ENCODE measurements at places on chromosomes 2 and 18.

GRCh38 chr2:179861416-179862067, at the start of gene ZNF385B:
ZNF385B (minus strand) TSS chr2:179861612.
- DNase-seq: peak; percentile 69

GRCh38 chr2:112889976-112890375, 21.0 kb upstream of the IL37 start:
- no peak for DNase-seq

- DNase-seq: no peak
Observed at GRCh38 chr2:6312367-6312766, 553.3 kb downstream of the CMPK2 start.

- DNase-seq: no peak
Observed at GRCh38 chr2:224347176-224348051, 54.5 kb downstream of the FAM124B start.

GRCh38 chr2:112229348-112229747, 25.5 kb downstream of the ZC3H8 start:
- peak; percentile 68 for DNase-seq

GRCh38 chr18:54696616-54697293, 105.7 kb downstream of the DYNAP start:
- no peak for DNase-seq

GRCh38 chr2:119700866-119701265, 21.9 kb downstream of the TMEM177 start:
- no peak for DNase-seq

DNA sequence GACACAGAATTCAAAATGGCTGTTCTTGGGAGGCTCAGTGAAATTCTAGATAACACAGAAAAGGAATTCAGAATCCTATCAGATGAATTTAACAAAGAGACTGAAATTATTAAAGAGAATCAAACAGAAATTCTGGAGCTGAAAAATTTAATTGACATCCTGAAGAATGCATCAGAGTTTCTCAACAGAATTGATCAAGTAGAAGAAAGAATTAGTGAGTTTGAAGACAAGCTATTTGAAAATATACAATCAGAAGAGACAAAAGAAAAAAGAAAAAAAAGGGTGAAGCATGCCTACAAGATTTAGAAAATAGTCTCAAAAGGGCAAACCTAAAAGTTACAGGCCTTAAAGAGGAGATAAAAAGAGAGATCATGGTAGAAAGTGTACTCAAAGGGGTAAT, 12.0 kb upstream of the RANBP2 start:
- DNase-seq: no peak

GRCh38 chr2:45195916-45196315, 186.7 kb upstream of the SIX2 start:
- no peak for DNase-seq

DNA sequence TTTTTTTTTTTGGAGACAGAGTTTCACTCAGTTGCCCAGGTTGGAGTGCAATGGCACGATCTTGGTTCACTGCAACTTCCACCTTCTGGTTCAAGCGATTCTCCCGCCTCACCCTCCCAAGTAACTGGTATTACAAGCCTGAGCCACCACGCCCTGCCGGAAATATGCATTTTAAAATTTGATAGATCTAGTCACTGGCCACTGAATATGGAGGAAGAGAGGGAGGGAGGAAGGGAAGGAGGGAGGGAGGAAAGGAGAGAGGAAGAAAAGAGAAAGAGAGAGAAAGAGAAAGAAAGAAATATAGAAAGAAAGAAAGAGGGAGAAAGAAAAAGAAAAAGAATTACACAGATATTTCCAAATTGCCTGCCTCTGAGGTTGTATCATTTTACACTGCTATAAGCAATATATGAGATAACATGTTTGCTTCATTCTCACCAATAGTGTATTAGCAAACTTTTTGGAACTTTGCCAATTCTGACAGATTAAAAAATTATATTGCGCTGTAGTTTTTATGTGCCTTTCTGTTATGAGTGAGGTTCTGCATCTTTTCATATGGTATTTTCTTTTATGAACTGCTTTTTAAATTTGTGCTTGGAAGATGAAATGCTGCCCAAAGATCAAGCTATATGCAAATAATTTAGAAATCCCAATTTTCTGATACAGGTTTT, 161.2 kb upstream of the MAP3K20 start:
- DNase-seq: no peak

- no peak for DNase-seq
Observed at GRCh38 chr2:149380205-149380604, 49.8 kb downstream of the LYPD6 start.

DNA sequence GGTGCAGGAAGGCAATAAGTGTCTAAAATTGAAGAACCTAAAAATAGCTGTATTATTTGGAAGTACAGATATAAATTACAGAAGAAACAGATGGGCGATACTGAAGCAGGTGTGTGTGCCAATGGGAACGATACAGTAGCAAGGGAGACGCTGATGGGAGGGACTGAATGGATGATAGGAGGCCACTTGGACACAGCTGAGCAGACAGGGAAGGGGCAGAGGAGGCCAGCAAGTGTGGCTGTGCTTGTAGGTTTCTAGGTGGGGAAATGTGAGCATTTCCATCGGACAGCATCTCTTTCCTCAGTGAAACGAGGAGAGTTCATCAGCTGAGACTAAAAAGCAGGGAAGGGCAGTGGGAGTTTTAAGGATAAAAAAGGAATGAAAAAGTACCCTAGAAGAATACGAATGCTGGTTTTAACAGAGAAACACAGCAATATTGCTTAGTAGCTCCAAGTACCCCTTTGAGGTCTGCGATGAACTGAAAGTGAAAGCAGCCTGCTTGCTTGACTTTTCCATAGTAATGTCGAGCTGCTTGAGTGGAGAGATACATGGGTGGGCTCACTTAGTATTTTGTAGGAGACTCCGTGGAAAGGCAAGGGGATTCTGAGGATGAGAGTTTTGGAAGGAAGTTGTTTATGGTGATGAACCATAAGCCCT, 91.7 kb upstream of the EPC2 start:
- peak; percentile 78 for DNase-seq

DNA sequence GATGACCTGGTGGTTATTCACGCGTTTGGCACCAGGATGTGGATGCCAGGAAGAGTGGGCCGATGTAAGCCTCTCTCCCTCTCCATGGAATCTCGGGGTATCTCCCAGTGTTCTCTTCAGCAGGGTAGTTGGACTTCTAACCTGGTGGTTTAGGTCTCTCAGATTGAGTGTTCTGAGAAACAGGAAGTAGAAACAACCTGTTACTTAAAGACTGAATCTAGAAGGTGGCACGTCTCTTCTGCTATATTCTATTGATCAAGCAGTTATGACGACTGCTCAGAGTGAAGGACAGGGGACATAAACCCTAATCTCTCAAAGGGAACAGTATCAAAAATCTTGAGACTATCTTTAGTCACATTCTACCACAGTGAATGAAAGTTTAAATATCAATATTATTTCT, 918.7 kb upstream of the PIK3C3 start:
- no peak for DNase-seq

DNA sequence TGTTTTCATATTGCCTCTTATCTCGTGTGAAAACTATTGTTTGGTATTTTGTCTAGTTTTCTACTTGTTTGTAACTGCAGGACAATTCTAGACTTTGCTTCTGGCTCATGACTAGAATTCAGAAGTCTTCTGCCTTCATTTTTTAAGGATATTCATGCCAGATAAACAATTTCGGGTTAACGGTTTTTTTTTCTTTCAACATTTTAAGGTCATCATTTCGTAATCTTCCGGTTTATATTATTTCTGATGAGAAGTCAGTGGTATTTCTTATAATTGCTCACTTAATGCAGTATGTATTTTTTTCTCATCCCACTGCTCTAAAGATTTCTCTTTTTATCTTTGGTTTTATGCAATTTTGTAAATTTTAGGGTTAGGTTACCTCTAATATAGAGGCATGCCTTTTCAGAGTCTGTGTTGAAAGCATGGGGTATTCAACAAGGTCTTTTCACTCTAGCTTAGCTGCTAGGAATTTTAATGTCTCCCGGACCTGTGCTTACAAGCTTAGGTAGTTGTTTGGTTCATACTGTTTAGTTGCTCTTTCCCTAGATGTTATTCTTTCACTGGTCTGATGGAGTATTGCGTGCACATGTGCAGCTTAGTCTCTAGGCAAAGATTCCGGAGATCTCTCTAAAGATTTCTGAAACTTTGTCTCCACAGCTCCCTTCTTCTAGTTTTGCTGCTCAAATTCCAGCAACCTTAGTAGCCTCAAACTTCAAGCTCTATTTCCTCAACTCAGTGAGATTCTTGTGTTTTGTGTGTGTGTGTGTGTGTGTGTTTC, 198.1 kb downstream of the MCFD2 start:
- peak; percentile 17 for DNase-seq

DNA sequence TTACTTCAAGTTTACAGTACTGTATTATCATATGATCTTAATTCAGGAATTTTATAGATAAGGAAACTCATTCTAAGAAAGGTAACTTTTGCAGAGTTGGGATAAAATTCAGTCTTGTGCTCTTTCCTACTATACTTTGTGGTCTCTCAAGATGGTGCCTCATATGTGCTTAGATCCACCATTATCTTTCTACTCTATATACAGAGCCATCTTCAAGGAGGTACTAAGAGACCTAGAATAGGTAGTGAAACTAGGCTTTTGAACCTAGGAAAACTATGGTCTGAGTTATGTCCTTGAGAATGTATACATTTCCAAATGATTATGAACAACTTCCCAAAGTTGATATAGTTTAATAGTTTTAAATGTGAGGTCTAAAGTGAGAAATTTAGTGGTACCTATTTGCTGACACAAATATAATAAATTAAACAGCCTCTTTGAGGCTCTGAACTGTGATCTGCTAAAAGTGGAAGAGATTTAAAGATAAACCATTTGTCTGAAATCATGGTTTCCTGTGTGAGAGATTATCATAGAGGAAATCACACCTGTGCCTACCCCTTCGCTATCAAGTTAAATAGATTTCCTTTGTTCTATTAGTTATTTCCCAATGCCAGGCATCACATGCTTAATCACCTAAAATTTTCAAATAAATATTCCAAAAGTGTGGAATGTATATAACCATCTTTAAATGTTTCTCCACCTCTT, 27.2 kb downstream of the ACAA2 start:
- no peak for DNase-seq

DNA sequence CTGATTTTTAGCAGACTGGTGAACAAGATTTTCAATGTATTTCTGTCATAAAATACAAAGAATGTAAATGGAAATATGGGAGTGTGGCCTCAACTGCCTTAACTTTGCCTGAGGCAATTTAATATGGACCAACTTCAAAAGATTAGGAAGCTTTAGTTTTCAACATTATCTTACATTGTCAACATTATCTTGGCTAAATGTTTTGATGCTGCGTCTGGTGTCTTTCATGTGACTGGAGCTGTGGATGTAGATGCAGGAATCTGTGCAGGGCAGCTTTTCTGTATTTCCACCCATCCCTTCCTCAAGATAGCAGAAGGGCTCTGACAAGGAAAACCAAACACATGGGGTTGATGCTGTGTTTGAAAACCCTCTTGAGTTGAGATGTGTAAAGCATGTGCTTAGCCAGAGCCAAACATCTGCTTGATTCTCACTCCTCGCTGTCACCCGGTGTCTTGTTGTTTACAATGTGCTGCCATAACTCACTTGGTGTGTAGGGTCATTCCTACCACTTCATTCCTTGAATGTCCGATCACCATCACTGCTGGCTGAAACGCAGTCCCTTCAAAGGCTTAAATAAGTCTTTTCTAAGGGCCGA, 33.0 kb downstream of the COPS8 start:
- DNase-seq: no peak

DNA sequence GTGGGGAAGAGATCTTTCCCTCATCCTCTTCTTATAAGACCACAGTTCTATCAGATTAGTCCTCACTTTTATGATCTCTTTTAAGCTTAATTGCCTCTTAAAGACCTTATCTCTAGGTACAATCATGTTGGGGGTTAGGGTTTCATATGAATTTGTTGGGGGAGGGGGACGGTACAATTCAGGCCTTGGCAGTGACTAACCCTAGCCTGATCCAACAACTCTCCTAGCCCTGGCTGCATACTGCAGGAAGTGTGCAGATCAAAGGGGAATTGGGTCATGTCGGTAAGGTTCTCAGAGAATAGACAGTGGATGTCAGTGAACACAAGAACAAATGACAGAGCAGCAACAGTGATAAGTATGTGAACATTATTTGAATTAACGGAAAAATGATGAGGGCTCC, 16.4 kb downstream of the CAPN13 start:
- DNase-seq: no peak

DNA sequence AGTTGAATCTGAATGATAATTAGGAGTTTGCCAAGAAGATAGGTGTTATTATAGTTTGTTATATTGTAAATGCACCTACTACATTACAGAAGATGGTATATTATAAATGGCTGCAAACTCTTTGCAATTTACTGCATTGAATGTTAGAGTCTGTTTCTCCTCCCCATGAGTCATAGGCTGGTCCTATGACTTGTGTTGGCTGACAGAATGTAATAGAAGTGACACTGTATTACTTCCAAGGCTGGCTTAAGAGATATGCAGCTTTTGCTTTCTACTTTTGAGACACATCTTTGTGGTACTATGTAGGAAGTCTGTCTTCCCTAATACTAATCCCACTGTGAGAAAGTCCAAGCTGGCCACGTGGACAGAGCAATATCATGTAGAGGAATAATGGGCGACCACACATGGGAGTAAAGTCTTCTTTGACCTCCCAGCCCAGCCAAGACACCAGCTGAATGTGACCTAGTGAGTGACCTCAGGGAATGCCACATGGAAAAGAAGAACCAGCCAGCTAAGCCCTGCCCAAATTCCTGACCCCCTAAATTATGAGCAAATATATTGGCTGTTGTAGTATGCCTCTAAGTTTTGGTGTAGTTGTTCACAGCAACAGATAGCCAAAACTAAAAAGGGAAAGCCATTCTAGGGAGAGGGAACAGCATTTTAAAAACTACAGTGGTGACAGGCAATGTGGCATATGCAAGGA, 6.8 kb upstream of the DDX1 start:
- DNase-seq: no peak

DNA sequence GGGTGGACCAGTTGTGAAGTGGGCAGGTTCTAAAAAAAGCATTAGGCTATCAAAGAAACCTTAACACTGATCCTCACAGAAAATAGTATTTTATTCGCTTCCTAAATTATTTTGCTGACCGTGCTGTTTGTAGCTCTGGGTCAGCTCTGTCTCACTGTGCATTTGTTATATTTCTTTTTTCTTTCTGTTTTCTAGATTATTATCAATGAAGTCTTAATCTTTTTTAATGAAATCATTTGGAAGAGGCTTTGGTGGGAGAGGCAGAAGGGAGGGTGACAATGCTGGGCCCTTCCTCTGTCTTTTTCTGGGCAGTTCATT, 213.6 kb downstream of the PTGR3 start:
- no peak for DNase-seq

DNA sequence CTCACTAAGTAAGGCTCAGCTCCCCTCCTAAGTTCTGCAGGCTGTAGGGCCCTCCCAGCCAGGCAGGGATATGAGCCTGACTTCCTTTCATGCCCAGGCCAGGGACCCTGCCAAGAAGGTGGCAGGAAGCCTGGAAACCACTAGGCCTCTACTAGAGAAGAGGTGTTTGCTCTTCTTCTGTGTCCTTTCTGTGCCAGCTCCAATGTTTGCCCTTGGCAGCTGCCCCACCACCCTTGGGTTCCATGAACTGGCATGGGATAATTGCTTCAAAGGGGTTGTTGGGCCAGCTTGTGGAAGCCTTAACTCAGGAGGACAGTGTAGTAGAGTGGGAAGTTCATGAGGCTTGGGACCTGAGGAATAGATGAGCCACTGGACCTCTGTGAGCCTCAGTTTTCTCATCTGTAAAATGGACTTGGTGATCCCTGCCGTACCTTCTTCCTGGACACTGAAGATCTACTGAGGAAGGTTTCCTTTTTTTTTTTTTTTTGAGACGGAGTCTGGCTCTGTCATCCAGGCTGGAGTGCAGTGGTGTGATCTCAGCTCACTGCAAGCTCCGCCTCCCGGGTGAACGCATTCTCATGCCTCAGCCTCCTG, 3.9 kb downstream of the SLC35F6 start:
- DNase-seq: no peak
